ENCODE measurements at places on chromosomes 12 and 14.
A peak's percentile ranks its signal among the peaks of the same experiment; 100 is the strongest.

GRCh38 chr14:50786751-50787464 is 44.1 kb downstream of the NIN start:
- no peak for DNase-seq

DNA sequence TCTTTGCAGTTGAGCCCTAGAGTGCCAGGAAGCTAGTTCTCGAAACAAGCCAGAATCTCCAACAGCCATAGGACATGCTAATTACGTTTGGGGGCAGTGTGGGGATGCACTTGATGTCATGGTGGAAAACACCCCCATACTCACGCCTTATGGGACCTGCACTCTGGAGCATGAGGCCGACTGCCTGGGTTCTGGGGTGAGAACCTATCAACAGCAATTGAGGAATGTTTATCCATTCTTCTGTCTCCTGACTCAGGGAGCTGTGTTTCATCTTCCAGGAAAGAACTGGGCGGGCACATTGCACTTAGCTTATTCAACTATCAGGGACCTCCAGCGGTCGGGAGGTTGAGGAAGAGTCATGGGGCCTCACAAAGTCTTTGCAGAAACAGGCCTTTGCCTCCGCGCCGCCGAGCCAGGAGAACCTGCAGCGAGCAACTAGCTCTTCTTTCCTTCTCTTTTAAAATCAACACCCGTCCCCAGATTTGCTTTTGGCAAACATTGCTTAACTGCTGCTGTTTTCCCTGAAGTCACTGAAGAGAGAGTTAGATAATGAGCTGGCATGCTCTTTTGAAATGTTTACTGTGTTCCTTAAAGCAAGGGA is 226.1 kb upstream of the DIO3 start:
- no peak for DNase-seq

GRCh38 chr12:109962398-109962797 is 33.8 kb downstream of the GIT2 start:
- no peak for DNase-seq

GRCh38 chr12:111443086-111443485 is 37.4 kb downstream of the SH2B3 start:
- DNase-seq = no peak

DNA sequence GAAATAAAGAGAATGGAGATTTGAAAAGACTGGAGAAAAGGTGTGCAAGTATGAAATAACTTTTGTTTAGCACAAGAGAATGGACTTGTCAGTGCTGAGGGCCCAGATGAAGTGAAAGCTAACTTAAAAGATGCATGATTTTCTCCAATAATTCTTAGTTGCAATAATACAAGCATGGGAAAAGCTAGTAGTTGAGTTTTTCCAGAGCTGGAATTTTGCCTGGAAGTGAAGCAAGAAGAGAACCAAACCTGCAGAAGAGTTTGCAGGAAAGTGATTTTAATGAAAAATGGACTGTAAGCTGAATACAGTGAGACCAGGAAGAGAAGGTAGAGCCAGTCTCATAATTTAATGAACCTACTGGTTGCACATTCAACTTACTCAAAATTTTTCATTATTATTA is 69.3 kb upstream of the FSCB start:
- DNase-seq = no peak

- no peak for DNase-seq
Measured at GRCh38 chr12:128055567-128055966, 211.4 kb upstream of the TMEM132C start.

GRCh38 chr12:109292342-109292711 is 16.8 kb downstream of the FOXN4 start:
- no peak for DNase-seq

GRCh38 chr12:6620137-6620884 is 13.1 kb upstream of the CHD4 start:
- DNase-seq = no peak

GRCh38 chr14:90968025-90968424 is 92.4 kb downstream of the RPS6KA5 start:
- no peak for DNase-seq

DNA sequence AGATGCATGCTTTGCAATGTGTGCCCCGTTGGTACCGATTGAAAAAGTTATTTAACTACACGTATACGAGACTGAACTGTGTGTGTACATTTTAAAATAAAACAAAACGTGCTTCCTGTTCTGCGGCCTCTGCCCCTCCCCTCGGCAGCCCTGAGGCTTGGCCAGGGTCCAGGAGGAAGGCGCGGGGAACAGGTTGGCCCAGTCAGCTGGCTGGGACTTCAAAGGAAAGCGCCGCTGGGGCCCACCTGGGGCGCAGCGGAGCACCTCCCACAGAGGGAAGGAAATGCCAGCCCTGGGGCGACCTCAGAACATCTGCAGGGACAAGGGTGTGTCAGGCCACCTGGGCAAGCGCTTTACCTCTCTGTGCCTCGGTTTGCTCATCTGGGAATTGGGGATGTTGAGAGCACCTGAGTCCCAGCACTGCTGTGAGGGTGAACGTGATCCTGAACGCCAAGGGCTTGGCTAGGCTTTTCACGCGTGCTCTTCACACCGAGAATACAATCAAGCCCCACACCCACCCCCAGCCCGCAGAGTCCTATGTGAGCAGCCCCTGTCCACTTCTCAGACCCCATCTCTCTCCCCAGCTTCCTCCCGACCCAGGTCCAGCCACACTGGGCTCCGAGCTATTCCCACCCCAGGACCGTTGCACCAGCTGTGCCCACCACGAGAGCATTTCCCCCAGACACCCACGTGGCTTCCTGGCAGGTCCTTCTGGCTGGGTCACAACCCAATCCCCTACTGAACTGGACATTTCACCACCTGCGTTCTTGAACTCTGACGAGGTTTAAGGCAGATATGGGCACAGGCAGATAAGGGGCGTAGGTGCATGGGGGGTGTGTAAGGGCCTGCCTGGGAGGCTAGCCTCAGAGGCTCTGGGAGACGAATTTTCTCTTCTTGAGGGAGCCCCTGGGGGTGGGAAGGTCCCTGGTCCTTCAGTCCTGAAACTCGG is 41.9 kb upstream of the NCOR2 start:
- DNase-seq = peak; percentile 70

- no peak for DNase-seq
Measured at GRCh38 chr14:71586131-71586897, 345.9 kb upstream of the RGS6 start.

- DNase-seq = no peak
Measured at GRCh38 chr12:87233671-87234070, 795.5 kb downstream of the C12orf50 start.

- no peak for DNase-seq
Measured at GRCh38 chr12:93080452-93080851, 151.4 kb upstream of the EEA1 start.

- no peak for DNase-seq
Measured at GRCh38 chr12:16417058-16417457, 69.6 kb downstream of the MGST1 start.

DNA sequence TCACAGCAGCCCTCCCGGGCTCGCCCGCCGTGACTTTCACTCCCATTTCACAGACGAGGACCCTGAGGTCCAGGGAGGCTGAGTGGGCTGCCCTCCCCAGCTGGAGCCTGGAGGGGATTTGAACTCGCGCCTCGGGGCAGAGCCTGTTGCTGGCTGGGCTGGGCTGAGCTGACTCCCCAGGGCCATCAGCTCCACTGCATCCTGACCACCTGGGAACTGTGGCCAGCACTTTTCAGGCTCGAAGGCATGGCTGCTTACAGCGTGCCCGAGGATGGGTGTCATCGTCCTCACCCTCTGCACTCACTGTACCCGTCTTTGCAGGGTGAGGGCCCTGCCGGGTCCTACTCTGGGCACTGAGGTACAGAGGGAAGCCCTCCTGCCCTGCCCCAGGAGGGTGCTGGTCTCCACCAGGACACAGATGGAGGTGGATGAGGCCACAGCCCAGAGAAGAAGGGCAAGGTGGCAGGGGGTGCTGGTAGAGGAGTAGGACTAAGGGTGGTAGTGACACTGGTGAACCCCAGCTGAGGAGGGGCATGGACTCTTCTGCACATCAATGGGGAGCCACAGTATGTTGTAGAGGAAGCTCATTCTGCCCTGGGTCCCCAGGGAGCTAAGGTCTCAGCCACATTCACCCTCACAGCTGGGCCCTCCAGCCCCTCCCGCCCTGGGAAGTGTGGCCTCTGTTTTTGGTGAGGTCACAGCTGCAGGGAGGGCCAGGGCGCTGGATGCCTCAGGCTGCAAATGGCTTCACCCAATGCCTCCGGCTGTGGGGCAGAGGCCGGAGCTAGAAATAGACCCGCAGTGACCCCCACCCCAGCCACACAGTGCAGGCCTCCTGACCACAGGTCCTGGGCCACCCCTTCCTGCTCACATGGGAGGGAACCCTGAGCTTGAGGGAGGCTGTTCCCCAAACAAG is 365.1 kb upstream of the SFSWAP start:
- no peak for DNase-seq

GRCh38 chr14:99529899-99530298 is 48.7 kb downstream of the CCNK start:
- DNase-seq = no peak

- DNase-seq = no peak
Measured at GRCh38 chr14:24071836-24072430, 571 bp downstream of the CPNE6 start.

- DNase-seq = no peak
Measured at GRCh38 chr14:56854325-56854724, 44.0 kb upstream of the OTX2 start.

DNA sequence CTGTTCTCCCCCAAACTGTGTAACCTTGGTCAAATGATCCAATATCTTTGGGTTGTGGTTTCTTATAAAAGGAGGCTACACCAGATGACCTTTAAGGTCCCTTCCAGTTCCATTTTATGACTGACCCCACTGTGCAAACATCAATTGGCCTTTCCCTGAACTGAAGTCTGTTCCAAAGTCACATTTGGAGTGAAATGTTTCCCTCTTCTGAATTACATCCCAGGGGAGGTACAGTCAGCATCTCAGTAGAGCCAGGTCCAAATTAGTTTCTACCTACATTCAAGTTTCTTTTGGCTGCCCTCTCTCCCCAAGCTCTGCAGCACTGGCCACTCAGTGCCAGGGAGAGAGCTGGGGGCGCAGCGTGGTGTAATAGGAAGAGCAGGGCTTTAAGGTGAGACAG is 34.4 kb downstream of the LIMA1 start:
- no peak for DNase-seq

- DNase-seq = no peak
Measured at GRCh38 chr14:67653651-67654280, 20.7 kb downstream of the VTI1B start.

- DNase-seq = no peak
Measured at GRCh38 chr12:64518396-64518795, 66.5 kb downstream of the TBK1 start.

DNA sequence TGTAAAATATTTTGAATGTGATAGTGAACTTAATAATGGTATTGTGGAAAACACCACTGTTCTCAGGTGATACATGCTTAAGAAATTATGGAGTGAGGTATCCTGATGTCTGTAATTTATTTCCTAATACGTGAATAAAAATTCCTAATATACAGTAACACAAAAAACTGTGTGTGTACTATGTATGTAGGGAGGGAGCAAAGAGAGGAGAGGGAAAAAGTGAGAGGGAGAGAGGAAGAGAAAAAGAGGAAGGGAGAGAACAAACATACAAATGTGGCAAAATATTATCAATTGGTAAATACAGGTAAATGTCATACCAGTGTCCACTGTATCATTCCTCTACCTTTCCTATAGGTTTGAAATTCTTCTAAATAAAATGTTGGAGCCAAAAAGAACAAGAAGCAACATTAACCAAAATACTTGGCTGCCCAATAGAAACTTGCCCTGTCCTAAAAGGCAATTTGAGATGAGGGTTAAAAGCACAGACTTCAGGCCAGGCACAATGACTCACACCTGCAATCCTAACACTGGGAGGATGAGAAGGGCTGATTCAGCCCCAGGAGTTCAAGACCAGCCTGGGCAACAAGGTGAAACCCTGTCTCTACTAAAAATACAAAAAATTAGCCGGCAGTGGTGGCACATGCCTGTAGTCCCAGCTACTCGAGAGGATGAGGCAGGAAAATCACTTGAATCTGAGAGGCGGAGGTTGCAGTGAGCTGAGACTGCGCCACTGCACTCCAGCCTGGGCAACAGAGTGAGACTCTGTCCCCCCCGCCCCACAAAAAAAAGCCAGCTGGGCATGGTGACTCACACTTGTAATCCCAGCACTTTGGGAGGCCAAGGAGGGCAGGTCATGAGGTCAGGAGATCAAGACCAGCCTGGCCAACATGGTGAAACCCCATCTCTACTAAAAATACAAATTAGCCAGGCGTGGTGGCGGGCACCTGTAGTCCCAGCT is 14.5 kb downstream of the R3HDM2 start:
- DNase-seq = no peak

- DNase-seq = no peak
Measured at GRCh38 chr12:69430942-69431590, 39.1 kb upstream of the FRS2 start.

- no peak for DNase-seq
Measured at GRCh38 chr12:49503674-49504180, 35.1 kb upstream of the KCNH3 start.

DNA sequence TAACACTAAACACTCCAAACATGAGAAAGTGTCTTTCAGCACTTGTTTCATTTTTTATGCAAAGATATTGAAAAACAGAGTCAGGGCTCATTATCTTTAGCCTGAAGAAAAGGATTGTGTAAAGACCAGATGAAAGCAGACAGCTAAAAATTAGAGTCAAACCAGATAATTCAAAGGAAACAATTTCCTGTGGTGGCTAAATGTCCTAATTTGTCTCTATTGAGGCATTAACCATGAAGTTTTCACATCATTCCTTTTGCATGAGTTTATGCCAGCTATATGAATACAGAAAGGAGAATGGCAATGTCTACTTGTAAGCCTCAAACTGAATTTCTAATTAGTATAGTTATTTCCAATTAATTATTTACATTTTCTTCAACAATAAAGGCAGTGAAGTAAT is 338.5 kb downstream of the FSCB start:
- DNase-seq = no peak

- no peak for DNase-seq
Measured at GRCh38 chr12:115322275-115322674, 638.3 kb upstream of the TBX3 start.

GRCh38 chr12:1844661-1845409 is 24.5 kb downstream of the LRTM2 start:
- DNase-seq = no peak

DNA sequence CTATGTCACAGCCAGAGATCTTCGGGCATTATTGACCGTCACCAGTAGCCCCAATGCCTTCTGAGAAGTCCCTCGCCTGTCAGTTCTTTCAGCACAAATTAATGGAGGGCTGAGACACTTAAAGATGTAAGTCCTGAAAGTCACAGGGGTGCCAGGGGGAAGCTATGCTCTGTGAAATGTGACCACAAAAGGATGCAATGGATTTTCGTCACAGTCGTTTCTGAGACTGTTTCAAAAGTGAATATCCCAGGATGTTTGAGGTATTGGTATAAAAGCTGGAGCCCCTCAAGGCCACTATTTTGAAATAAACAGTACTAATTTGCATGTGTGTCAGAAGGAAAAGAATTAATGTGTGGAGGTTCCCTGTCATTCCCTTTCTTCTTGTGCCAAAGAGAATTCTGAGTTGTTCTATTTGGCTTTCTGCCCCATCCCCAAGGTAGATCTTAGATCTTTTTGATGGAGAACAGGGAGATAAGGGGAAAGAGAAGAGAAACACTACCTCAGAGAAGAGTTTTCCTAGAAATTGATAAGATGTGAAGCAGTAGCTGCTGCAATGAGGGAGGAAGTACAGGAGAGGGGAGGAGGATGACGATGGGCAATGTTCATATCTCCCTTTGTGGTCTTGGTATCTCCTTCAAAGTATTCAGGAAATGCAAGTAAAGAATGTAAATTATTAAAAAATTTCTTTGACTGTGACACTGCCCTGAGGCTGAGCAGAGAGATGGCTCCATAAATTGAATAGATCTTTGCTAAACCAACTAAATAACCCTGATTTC is 101.8 kb upstream of the NAP1L1 start:
- DNase-seq = no peak

- DNase-seq = no peak
Measured at GRCh38 chr14:94867946-94868771, 98.2 kb upstream of the GSC start.

Measured in NCI-H2081 treated with DMSO at 0.1 percent for 48 hours (cell line).